HT1080 (cell line): ENCODE measurements at places on chromosomes 1 and 21.

DNA sequence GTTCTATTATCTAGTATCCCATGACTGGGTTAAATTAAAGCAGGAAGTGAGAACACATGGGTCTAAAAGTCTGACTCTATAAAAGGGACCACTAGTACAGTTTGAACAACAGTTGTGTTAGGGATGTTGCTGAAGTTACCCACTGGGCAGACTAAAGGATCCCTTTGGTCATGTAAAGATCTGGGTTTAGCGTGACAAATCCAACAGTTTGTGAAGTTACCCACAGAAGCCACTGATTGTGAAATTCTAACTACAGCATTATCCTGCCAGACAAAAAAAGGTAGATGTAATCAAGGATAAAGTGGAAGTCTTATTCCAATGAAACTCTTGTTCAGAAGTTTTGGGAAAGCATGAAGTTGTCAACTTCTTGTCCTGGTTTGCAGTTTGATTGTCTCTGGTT lies 5.7 kb downstream of the QSOX1 start:
- DNase-seq, result no peak

DNA sequence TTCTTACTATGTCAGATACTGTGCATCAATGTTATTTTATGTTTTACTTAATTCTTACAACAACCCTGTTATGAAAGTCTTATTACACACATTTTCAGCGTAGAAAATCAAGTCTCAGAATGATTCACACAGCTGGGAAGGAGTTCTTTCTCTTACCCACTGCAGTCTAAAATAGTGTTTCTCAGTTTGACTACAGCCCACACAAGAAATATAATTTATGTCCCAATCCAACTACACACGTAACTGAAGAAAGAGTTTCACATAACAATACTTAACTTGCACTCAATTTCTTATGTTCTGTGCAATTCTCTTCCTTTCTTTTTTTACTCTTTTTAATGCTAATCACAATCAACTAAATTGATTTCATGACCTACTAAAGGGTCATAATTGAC lies 252.8 kb upstream of the ADGRL2 start:
- DNase-seq, result no peak

DNA sequence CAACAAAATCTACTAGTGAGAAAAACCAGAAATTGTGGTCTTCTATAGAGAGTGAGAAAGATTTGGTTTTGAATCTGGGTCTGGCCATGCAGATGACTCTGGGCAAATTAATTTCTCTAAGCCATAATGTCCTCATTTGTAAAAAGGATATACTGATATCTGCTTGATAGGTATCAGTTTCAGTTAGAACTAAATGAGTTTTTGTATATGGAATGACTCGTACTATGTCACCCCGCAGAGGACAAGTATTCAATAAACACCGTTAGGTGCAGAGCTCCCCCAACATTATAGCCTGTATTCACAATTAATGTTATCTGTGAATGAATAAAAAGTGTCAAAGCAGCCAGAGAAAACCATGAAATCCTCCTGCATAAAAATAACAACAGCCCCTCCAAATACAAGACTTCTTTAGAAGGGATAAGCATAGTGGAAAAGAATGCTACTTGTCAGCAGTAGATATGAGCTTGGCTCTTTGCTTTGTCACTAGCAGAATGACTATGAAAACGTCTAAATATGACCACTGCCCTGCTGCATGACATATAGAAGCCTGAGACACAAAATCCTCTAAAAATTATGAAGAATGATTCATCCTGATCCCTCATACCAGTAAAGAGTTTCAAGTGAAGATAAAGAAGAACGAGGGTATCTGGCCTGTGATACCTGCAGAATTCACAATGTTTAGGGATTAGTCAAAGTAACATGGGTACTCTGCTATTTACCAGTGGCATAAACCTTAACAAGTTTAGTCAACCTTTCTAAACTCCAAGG lies 17.8 kb downstream of the SCAF4 start:
- peak; percentile 24 for DNase-seq

DNA sequence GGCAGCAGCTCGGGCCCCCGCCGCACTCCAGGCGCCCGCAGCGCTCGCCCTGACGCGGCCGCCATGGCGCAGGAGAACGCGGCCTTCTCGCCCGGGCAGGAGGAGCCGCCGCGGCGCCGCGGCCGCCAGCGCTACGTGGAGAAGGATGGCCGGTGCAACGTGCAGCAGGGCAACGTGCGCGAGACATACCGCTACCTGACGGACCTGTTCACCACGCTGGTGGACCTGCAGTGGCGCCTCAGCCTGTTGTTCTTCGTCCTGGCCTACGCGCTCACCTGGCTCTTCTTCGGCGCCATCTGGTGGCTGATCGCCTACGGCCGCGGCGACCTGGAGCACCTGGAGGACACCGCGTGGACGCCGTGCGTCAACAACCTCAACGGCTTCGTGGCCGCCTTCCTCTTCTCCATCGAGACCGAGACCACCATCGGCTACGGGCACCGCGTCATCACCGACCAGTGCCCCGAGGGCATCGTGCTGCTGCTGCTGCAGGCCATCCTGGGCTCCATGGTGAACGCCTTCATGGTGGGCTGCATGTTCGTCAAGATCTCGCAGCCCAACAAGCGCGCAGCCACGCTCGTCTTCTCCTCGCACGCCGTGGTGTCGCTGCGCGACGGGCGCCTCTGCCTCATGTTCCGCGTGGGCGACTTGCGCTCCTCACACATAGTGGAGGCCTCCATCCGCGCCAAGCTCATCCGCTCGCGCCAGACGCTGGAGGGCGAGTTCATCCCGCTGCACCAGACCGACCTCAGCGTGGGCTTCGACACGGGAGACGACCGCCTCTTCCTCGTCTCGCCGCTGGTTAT lies 2.8 kb downstream of the KCNJ9 start:
- no peak for DNase-seq

- DNase-seq, result no peak
Observed at GRCh38 chr1:159869607-159870006, 7.2 kb upstream of the VSIG8 start.

GRCh38 chr1:31437433-31438037 lies 24.5 kb downstream of the SERINC2 start:
- no peak for DNase-seq
